ENCODE measurements at places on chromosomes 12 and 14.

- no peak for DNase-seq
Observed at GRCh38 chr14:63781686-63782085, 53.8 kb upstream of the SGPP1 start.

DNA sequence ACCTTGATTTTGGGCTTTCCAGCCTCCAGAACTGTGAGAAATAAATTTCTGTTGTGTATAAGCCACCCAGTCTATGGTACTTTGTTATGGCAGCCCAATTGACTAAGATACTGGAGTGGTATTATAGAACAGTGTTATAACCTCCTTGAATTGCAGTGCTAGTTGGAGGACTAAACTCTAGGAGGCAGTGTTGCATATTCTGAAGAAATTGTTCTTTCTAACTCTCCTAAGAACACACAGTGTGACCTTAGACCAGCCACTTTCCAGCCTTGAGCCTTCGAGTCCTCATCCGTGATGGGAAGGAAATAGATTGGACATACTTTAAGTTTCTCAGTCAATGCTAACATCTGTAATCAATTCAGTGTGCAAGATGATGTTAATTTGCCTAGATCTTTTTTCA is 22.4 kb upstream of the LRRC10 start:
- DNase-seq, result no peak

DNA sequence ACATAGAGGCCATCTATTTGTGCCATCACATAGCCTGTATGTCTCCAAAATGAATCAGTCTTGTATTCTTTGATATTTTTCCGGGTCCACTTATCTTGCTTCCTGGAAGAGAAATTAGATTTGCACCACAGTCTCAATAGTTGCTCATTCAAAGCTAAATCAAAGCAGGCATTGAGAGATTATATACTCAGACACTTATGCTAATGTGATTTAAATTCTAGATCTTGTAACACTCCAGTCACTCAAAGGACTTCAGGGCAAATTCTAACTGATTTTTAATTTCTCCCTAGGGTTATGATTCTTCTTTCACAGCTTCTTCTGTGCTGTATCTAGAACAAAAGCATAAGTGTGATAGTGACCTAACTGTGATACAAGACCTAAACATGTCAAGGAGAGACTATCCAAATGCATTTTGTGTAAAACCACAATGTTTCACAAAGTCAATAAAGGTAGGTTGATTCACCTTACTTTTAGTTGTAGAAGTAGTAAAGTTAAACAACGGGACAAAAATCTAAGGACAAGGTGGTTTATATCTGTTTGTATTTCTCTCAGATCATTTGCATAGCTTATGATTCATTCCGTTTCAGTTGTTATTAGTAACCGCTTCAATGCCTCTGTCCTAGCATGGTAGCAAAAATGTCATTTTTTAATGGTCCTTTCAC is 26.8 kb downstream of the PLBD1 start:
- no peak for DNase-seq

GRCh38 chr12:107610021-107610859 is 75.4 kb upstream of the PWP1 start:
- DNase-seq, result no peak

GRCh38 chr12:41190338-41190737 is 2.2 kb downstream of the PDZRN4 start:
- no peak for DNase-seq

- DNase-seq, result no peak
Observed at GRCh38 chr12:84411031-84411430, 501.6 kb downstream of the SLC6A15 start.

- no peak for DNase-seq
Observed at GRCh38 chr12:110266381-110266960, 14.6 kb upstream of the ATP2A2 start.

DNA sequence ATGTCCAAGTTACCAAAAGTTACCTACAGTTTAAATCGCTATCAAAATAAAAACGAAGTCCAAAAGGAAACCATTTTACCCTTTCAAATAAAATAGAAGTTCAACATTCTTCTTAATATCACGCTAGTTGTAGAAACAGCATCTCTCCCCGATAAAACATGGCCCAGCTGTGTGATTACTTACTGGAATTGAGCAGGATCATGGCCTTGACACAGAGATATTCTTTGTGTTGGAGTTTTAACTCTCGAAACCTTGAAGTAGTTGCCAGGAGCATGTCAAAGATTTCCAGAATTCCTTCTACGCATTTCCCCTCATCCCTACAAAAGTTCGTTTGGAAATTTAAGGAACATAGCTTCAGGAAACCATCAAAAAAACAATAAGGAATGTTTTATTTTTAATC is 44.8 kb downstream of the ESR2 start:
- DNase-seq, result no peak

DNA sequence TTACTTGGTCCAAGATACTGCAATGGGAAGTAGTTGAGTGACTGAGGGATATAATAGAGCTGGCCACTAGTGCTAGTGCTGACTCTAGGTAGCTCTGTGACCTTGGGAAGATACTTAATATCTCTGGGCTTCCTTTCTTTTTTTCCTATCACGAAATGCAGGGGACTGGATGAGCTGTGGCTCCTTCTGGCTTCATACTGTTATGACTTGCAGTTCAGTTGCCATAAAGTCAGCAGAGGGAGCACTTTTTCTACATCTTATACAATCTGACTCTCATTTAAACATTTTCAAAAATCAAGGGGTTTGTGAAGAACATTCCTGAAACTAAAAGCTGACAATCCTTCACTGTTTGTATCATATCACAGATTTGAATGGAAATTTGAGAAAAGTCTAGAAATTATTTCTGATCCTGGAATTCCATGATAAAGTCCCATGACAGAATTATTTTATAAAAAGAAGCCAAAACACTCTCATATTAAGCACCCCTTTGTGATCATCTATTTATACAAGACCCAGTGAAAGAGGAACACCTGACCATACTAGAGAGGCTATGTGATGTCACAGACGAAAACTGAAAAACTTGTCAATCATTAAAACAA is 5.3 kb downstream of the BHLHE41 start:
- DNase-seq, result no peak

- DNase-seq, result no peak
Observed at GRCh38 chr12:57063991-57064685, 14.2 kb upstream of the MYO1A start.

GRCh38 chr12:12519354-12519998 is 43.2 kb downstream of the DUSP16 start:
- no peak for DNase-seq

DNA sequence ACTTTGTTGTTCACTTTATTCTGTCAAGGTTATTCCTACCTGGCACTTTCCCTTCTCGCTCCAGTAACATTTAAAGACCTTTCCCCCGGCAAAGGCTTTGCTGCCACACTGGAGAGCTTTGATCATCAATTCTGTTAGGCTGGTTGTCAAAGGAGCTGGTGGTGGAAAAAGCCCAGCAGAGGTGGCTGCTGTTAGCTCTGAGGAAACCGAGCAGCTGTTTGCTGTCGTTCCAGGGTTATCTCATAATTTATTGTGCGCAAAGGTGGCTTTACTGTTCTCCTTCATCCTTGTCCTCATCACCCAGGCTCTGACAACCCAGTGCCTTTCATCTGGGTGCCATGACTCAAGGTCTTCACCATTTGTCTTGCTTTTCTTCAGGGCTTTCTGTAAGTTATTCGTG is 38.2 kb upstream of the CRADD start:
- no peak for DNase-seq

DNA sequence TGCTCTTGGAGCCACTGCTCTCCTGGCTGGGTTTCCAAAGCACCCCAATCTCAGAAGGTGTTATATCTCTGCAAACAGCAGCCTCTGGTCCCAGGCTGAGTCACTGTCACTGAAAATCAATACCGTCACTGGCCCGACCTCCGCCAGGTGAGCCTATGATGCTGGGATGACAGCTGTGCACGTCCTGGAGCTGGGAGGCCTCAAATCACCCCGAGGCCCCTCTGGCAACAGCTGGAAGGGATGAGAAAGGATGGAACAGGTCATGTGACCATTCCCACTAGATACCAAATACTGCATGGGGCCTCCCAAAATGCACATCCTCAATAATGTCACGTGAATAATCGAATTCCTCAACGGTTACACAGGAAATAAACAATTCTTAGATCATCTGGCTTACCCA is 190.8 kb downstream of the TTC7B start:
- no peak for DNase-seq
